ENCODE measurements at places on chromosomes 5 and 9.
A peak's percentile ranks its signal among the peaks of the same experiment; 100 is the strongest.

DNA sequence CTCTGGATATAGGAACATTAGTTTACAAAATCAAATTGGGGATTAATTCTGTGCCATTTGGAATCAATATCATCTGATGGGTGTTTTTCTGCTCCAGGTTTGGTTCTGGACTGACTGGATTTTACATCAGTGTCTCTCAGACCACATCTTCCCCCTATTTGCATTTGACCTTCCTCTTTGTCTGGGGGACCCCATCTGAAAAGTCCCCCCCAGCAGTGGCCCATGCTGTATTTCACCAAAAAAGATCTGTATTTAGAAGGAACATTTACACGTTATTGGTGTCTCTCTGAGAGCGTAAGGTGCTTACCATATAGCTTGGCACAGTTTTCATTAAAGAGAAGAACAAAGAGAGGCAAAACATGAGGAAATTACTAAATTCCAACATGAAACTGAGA, 215.6 kb upstream of the CLINT1 start:
- no peak for DNase-seq

GRCh38 chr9:24095246-24095645, 269.2 kb upstream of the ELAVL2 start:
- DNase-seq, result no peak

- DNase-seq, result no peak
These were observed 345.8 kb upstream of the KLF9 start for GRCh38 chr9:70760228-70760627.

DNA sequence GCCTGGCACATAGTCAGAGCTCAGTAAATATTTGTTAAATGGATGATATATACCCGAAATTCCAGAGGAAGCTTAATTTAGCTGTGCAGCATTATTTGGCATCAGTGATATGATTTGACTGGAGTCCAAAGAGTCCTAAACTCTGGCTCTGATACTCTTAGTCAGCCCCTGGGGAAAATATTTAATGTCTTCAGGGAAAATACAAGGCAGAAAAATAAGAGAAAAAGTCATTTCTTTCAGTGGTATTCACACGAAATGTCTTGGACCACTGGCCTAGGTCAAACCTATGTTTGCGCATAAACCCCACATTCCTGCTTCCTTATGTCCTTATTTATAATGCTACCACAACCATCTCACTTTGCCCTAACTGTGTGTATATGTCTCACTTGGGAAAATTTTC, 23.8 kb downstream of the GLRA1 start:
- no peak for DNase-seq

- DNase-seq, result no peak
These were observed 2.6 kb downstream of the RBM18 start for GRCh38 chr9:122262073-122262472.

DNA sequence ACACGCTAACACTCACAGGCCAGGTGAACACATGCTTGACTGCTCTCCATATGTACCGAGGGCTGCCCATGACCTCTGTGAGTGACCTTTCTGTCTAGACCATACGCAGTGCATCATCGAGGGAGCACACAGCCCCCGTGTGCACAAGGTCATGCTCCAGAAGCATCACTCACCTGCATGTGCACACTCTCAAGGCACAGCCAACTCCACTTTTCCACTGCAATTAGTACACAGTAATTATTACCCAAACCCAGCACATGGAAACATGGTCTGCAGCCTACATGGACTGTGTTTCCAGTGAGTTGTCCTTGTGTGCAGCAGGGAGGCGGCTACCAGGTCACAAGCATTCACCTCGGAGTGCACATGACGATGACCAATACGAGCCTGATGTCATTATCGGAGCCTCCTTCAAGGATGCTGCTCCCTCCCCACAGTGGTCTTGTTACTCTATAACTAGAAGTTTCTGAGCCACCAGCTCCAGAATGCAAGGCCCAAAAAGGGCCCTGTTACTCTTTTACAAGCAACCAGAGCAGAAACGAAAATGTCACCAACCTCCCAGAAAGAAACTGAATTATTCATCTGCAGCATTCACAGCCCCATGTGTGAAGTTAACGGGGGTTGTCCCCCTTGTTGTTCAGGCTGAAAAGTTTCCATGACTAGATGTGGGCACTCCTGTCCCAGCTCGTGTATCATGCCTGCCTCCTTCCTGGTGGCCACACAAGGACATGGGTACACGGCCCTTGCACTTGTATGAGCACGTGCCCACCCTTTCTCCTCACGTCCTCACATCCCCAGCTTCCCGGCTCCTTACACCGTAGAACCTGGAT, 31.2 kb downstream of the SEMA4D start:
- no peak for DNase-seq

GRCh38 chr9:102867488-102867887, 127.6 kb upstream of the CYLC2 start:
- no peak for DNase-seq

DNA sequence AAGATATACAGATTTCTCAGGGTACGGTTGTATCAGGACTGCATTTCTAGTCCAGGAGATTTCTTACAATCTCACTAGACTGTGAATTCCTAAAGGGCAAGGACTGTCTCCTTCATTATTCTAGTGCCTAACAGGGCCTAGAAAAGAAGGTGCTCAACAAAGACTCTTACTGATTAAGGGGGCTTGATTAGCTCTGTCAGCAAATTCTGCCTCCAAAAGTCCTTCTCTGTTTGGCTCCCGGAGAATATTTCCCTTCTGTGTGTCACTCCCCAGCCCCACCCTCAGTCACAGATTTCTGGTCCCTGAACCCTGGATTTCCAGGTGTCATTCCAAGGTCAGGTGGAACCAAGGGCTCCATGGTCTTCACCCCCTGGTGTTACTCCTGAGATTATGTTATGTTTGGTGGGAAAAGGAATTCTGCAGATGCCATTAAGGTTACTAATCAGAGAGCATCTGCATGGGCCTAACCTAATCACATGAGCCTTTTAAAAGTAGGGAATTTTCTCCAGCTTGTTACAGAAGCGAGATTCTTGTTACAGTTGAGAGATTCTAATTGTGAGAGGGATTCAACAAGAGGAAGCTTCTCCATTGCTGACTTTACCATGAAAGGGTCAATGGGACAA, 167.7 kb upstream of the LHFPL2 start:
- no peak for DNase-seq

DNA sequence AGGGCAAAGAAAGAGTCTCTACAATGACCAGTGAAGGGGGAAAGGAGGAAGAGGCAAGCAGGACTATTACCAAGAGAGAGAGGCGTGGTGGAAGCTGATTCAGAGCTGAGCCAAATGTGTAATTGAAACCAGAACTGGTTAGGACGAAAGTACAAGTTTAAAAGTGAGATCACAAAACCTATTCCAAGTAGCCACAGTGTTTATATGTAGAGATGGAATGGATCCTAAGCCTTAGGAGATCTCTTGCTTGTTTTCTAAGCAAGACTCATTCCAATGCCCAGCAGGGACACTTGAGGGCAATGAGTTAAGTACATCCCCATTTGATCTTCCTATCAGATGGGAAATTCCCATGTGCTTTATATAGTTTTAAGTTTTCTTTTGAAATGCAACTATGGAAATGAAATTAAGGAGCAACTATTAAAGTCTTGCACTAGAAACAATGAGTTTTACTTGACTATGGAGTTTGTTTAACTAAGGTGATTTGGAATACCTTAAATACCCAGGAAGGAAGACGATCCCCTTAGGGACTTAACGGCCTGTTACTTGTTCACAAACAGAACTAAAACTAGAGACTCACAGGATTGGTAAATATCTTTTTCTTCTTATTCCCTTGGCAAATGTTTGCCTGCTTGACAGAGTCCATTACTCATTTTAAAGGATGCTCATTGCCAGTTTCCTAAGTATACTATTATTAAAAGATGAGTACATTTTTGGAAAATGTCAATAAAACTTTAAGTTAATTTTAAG, 51.1 kb upstream of the SNX2 start:
- DNase-seq, result peak; percentile 76

- no peak for DNase-seq
These were observed 275.3 kb downstream of the PSAT1 start for GRCh38 chr9:78572266-78572665.

DNA sequence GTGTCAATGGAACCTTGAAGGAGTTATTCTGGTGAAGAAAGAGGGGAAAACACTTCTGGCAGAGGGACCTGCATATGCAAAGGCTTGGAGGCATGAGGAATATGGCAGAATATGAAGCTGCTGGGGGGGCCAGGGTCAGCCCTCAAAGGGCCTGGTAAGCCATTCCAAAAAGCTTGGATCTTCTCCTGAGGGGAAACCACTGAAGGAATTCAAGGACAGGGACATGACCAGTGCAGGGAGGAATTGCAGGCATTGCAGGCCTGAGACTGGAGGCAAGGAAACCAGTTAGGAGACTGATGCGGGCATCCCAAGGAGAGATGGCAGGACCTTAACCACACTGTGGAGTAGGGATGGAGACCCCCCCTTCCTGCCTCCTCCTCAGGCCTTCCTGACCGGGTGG, 21.4 kb downstream of the ENHO start:
- no peak for DNase-seq

- no peak for DNase-seq
These were observed 595 bp upstream of the GRHPR start for GRCh38 chr9:37421914-37422288.

- no peak for DNase-seq
These were observed 65.9 kb downstream of the ZSWIM6 start for GRCh38 chr5:61397937-61398336.

DNA sequence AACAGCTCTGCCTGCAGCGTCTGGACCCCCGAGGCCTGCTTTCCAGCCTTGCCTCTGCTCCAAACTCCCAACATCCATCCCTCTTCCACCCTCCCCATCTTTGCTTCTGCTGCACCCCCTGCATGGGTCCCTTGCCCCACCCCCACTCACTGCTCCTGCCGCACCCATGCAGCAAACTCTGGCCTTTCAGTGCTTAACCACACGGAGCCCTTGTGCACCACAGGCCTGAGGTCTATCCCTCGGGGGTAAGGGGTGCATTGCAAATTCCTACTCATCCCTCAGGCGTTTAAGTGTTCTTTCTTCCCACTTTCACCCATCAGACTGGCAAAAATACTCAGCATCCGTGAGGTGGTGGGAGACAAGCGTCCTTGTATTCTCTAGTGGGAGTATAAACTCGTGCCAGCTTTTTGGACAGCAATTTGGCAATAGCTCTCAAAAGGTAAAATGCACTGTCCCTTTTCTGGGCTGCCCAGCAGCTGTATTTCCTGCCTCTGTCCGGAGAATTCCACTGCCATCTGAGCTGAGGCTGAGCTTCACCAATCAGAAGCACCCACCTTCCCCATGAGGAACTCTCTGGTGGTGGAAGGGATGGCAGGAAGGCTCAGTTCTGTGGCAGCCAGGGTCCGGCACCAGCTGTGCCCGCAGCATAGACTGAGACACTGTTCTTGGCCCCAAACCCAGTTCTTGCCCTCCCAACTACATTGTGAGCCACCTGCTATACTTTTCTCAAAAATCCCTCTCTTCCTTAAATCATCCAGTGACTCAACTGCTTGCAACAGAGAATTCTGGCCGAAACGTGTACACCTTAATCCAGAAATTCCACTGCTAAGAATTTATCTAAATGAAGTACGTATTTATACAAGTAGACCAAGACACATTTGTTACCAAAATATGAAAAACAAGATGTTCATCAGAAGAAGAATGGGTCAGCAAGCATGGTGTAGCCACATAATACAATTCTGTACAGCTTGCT, 15.0 kb downstream of the PSMB7 start:
- no peak for DNase-seq

- DNase-seq, result no peak
These were observed 71.7 kb downstream of the PCSK5 start for GRCh38 chr9:75962013-75962661.

- peak; percentile 76 for DNase-seq
These were observed 19.9 kb upstream of the CPEB4 start for GRCh38 chr5:173868096-173868880.

DNA sequence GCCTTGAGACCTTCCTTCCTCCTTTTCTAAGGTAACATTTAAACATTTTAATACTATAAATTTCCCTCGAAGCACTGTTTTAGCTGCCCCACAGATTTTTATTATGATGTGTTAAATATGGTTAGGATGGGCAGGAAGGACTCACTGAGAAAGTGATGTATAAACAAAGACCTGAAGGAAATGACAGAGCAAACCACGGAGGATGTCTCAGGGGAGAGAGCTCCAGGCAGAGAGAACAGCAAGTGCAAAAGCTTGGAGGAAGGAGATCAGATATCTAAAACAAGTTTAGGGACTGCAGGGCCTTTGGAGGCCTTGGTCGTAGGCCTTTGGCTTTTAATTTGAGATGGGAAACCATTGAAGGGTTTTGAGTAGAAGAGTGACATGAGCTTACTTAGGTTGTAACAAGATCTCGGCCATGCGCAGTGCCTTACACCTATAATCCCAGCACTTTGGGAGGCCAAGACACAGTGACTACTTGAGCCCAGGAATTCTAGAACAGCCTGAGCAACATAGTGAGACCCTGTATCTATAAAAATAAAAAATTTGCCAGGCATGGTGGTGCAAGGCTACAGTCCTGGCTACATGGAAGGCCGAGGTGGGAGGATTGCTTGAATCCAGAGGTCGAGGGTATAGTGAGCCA, 35.5 kb upstream of the LRRTM2 start:
- DNase-seq, result no peak

- no peak for DNase-seq
These were observed 3.8 kb upstream of the C9 start for GRCh38 chr5:39368116-39368515.

GRCh38 chr9:110672873-110673510, 4.4 kb downstream of the MUSK start:
- peak; percentile 10 for DNase-seq

GRCh38 chr5:31412324-31412723, 119.6 kb downstream of the DROSHA start:
- DNase-seq, result no peak

DNA sequence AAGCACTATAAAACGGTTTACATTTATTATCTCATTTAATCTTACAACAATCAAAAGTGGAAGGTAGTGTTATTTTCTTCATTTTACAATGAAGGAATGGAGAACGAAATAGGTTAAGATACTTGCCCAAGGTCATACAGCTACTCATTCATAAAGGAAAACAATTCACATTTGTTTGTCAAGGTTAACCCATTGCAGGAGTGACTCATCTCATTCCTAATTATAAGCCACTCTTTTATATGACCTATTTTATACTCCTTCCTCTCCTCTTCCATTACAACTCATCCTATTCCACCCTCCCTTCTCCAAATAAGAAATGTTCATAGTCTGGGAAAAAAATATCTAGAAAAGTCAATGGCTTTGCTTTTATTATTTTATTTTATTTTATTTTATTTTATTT, 29.6 kb downstream of the CRHBP start:
- no peak for DNase-seq

- DNase-seq, result peak; percentile 70
These were observed 589 bp downstream of the RIC1 start for GRCh38 chr9:5629312-5630080.

GRCh38 chr9:16442622-16443021, 427.8 kb downstream of the BNC2 start:
- no peak for DNase-seq

GRCh38 chr9:114177423-114178064, 22.2 kb downstream of the COL27A1 start:
- no peak for DNase-seq

- no peak for DNase-seq
These were observed 23.3 kb upstream of the CPLANE1 start for GRCh38 chr5:37272511-37272910.

GRCh38 chr5:179258001-179258921, 87.0 kb downstream of the ADAMTS2 start:
- DNase-seq, result no peak

Measured in suppressor macrophage treated with lipopolysaccharide for 1 hour (primary cell).